ENCODE measurements at places on chromosomes 1 and 21. TPM values are rescaled to one million over a fixed set of nuclear protein-coding genes. Genes with fewer than 3 reads are reported as not detected.

The LHX8 gene
- total RNA-seq, result not detected

The CSF1 gene
- total RNA-seq, result 0.59 TPM

The CRYAA gene
- total RNA-seq, result not detected

The KCNQ4 gene
- 0.76 TPM for total RNA-seq

The TNNI3K gene
- not detected for total RNA-seq

The KRTAP6-3 gene
- not detected for total RNA-seq

- peaks cover 14% of the 10 kb centered on the region for H3K36me3 ChIP-seq
- no peaks in the 10 kb centered on the region for H3K4me1 ChIP-seq
- H3K27ac ChIP-seq, result no peak overlapping the region
- no peak for DNase-seq
Measured at GRCh38 chr1:114423455-114423854, 87.5 kb downstream of the TRIM33 start.

GRCh38 chr1:14517841-14518180 lies 80.7 kb upstream of the KAZN start:
- H3K4me3 ChIP-seq, result no peak overlapping the region
- H3K4me1 ChIP-seq, result no peaks in the 10 kb centered on the region
- H3K36me3 ChIP-seq, result no peaks in the 10 kb centered on the region
- H3K27ac ChIP-seq, result no peak overlapping the region
- no peaks in the 10 kb centered on the region for H3K27me3 ChIP-seq
- no peak for DNase-seq

GRCh38 chr1:81446000-81446669 lies 354.6 kb upstream of the ADGRL2 start:
- DNase-seq, result no peak
- peaks cover 3% of the 10 kb centered on the region for H3K27me3 ChIP-seq

DNA sequence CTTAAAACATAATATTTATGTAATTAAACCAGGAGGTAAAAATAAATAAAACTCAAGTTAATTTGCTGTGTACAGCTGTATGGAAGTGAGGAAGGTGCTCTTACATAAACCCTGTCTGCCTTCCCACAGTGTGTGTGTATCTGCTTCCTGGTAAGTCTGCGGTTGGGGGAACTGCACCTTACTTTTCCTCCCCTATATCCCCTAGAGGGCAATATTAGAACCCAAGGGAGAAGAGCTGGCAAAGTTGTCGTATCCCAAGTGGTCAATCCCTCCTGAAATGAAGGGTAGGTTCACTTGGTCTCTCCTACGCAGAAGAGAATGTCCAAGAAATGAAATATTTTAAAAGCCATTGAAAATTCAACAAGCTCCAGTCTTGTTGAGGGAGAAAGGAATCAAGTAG lies 17.8 kb upstream of the JAK1 start:
- no peak overlapping the region for H3K4me3 ChIP-seq
- no peaks in the 10 kb centered on the region for H3K36me3 ChIP-seq
- no peaks in the 10 kb centered on the region for H3K4me1 ChIP-seq
- no peak for DNase-seq
- no peaks in the 10 kb centered on the region for H3K27me3 ChIP-seq
- no peak overlapping the region for H3K27ac ChIP-seq

DNA sequence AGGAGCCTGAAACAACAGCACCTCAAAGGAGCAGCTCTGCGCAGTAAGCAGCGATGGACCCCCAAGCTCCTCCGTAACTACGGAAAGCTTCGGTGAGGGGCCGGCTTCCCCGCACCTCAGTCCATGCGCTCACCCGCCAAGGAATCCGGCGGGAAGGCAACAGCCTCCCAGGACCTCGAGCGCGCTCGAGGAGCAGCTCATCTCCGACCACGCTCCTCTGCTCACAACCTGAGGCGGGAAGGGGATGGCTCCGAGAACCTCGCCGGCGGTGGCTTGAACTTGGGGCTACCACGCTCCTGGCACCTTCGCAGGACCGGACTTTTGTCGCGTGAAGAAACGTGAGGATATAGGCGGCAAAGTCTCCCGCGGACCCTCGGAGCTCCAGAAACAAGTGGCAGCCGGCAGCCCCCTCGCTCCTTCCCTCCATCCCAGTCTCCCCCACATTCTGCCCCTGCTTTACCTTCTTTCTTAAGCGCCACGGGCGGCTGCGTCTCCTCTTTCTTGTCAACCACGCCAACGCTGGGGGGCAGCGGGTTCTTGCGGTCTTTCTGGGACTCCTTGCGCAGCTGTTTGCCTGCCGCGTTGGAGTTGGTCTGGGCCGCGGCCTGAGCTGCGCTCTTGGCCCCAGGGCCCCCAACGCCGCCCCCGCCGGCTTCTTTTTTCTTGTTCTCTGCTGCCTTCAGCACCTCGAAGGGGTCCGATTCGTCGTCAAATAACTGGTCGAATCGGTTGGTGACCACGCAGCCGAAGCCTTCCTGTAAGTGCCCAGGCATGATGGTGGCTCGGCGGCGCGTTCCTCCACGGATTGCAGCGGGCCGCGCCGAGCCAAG lies 459 bp downstream of the SERBP1 start:
- peak overlapping the region; percentile 97 for H3K4me3 ChIP-seq
- peak; percentile 61 for DNase-seq
- H3K27ac ChIP-seq, result peak overlapping the region; percentile 97
- peaks cover 27% of the 10 kb centered on the region for H3K4me1 ChIP-seq

GRCh38 chr21:20997636-20998455 lies at the start of gene NCAM2:
Gene NCAM2, plus strand, starts transcription at chr21:20998409.
- peak within 1 kb of the TSS; percentile 62 for H3K27ac ChIP-seq
- H3K36me3 ChIP-seq, result no peaks in the 10 kb centered on the region
- peaks cover 7% of the 10 kb centered on the region for H3K27me3 ChIP-seq
- H3K4me1 ChIP-seq, result no peaks in the 10 kb centered on the region
- peak within 1 kb of the TSS; percentile 89 for H3K4me3 ChIP-seq

- H3K4me3 ChIP-seq, result peak overlapping the region; percentile 86
- no peak for DNase-seq
- H3K27me3 ChIP-seq, result peaks cover 3% of the 10 kb centered on the region
- no peaks in the 10 kb centered on the region for H3K36me3 ChIP-seq
- H3K27ac ChIP-seq, result no peak overlapping the region
- H3K4me1 ChIP-seq, result peaks cover 35% of the 10 kb centered on the region
Measured at GRCh38 chr1:153536012-153536670, 350 bp upstream of the S100A6 start.

GRCh38 chr1:94100129-94100784 lies 20.7 kb downstream of the ABCA4 start:
- no peaks in the 10 kb centered on the region for H3K4me1 ChIP-seq
- no peak for DNase-seq

DNA sequence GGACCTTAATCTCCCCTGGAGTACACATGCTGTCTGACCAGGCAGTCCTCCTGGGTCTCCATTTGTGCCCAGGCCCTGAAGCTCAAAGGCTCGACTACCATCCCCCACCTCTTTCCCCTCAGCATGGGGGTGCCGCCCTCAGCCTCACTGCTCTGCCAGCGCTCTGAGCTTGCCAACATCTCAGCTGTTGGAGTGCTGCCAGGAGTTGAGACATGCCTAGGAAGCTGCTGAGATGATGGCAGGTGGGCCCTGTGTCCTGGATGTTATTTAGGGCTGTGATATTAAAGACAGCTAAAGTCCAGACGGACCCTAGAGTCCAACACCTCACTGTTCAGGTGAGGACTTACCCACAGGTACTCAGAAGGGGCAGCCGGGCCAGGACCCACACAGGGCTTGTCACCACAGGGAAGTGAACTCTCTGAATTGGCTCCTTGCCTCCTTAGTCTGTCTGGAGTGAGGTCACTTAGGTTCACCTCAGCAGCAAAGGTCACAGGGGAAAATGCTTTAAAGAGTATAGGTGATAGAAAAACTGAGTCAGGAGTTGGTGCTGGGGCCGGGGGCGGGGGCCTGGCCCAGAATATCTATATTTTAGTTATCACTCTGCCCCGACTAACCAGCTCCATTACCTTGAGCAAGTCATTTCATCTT lies 19.7 kb upstream of the KCNC4 start:
- peaks cover 6% of the 10 kb centered on the region for H3K27me3 ChIP-seq
- H3K27ac ChIP-seq, result no peak overlapping the region
- no peak overlapping the region for H3K4me3 ChIP-seq
- no peaks in the 10 kb centered on the region for H3K36me3 ChIP-seq

DNA sequence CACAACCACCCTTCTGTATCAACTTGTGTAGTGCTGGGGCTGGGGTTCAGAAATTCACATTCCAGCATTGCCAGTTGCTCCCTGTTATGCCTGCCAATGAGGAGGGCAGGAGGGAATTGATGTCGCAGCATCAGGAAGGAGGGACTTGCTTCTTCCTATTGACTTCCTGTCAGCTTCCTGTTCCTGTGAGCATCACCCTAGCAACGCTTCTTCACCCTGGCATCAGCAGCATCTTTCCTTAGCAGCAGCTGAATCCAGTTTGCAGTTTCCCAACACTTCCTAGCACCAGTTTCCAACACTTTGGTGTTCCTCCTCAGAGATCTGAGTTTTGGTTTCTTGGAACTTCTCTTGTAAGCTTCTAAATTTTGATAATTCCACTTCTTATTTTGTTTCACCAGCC lies 8.9 kb upstream of the TRIM62 start:
- H3K4me1 ChIP-seq, result no peaks in the 10 kb centered on the region
- DNase-seq, result no peak
- H3K4me3 ChIP-seq, result no peak overlapping the region
- H3K27ac ChIP-seq, result no peak overlapping the region
- H3K27me3 ChIP-seq, result no peaks in the 10 kb centered on the region

DNA sequence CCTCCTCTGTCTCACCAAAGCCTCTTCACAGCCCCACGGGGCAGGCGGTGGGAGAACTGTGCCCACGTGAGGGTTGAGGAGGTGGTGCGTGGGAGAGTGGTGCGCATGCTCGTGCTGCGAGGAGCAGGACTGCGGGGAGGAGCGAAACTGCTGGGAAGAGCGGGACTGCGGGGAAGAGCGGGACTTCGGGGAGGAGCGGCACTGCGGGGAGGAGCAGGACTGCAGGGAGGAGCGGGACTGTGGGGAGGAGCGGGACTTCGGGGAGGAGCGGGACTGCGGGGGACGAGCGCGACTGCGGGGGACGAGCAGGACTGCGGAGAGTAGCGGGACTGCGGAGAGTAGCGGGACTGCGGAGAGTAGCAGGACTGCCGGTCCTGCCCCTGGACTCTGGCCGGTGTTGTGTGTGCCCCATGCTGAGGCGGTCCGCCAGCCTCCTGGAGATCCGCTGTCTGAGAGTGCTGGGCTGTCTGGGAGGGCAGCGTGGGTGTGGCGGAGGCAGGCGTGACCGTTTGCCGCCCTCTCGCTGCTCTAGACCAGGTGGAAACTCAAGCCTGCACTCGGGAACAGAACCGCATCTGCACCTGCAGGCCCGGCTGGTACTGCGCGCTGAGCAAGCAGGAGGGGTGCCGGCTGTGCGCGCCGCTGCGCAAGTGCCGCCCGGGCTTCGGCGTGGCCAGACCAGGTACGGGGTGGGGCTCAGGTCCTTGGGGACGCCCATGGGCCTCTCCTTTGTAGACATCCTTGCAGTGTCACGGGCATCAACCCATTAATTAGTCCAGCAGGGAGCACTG lies 24.6 kb downstream of the TNFRSF1B start:
- H3K27me3 ChIP-seq, result peaks cover 10% of the 10 kb centered on the region
- no peaks in the 10 kb centered on the region for H3K4me1 ChIP-seq
- no peaks in the 10 kb centered on the region for H3K36me3 ChIP-seq
- no peak overlapping the region for H3K27ac ChIP-seq
- DNase-seq, result no peak
- H3K4me3 ChIP-seq, result no peak overlapping the region

DNA sequence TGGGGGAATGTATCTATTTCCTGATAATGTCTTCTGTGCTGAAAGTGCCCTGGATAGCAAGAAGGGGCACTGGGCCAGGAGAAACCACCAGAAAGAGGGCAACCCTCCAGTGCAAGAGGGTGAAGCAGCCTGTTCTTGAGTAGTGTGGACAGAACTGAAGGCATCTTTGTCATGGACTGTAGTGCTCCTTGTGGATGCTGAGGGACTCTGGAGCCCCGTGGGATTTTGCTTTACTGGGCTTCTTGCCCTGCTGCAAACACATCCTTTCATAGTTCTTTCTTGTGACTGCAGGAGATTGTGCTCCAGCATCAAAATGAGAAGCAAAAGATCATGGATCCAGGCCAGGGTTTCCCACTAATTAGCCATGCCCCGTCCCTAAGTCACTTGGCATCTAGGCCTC lies 300.6 kb downstream of the ZNF326 start:
- H3K4me3 ChIP-seq, result no peak overlapping the region
- no peak overlapping the region for H3K27ac ChIP-seq
- H3K27me3 ChIP-seq, result no peaks in the 10 kb centered on the region
- DNase-seq, result no peak

DNA sequence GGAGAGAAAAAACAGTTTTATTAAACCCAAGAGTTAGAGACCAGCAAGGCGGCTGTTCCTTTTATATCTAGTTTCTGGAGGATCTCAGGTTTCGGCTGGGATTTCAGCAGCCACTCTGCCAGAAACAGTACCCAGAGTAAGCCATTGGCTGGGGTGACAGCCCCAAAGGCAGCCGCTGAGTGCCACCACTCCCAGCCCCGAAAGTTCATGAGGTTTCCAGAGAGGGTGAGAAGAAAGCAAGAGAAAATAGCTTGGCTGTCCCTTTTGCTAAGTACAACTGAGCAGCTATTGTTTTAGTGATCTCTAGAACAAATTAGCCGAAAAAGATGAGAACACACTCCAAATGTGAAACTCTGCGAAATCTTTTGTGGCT lies 1.2 kb downstream of the SH3BGR start:
- peaks cover 5% of the 10 kb centered on the region for H3K4me1 ChIP-seq
- H3K4me3 ChIP-seq, result no peak overlapping the region
- DNase-seq, result no peak
- H3K36me3 ChIP-seq, result no peaks in the 10 kb centered on the region

DNA sequence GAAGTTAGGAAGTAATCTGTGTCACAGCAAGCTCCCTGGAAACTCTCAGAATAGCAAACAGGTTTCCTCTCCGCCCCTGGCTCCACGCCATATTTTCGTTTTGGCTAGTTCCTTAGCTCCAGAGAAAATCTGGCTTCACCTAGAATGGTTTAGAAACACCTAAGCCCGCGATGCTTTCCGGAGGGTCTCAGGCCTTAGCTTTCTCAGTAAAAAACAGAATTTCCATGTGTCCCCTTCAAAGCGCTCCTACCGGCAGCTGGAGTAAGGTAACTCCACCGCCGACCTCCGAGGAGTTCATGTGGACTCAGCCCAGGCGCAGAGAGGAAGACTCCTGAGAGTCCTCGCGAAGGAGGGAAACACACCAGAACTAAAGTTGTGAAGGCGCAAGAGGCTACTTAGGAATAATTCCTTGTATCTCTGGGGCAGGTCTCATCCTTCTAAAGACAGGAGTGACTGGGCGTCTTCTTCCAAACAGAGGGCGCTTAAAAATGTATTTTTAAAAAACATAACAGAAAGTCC lies 406 bp downstream of the KIAA0040 start:
- H3K36me3 ChIP-seq, result no peaks in the 10 kb centered on the region
- H3K27me3 ChIP-seq, result peaks cover 6% of the 10 kb centered on the region
- no peak overlapping the region for H3K27ac ChIP-seq
- no peak for DNase-seq
- H3K4me1 ChIP-seq, result peaks cover 3% of the 10 kb centered on the region
